ENCODE measurements at places on chromosomes 11 and 22.

GRCh38 chr11:109945626-109946321 lies 147.4 kb upstream of the ZC3H12C start:
- no peak for DNase-seq

DNA sequence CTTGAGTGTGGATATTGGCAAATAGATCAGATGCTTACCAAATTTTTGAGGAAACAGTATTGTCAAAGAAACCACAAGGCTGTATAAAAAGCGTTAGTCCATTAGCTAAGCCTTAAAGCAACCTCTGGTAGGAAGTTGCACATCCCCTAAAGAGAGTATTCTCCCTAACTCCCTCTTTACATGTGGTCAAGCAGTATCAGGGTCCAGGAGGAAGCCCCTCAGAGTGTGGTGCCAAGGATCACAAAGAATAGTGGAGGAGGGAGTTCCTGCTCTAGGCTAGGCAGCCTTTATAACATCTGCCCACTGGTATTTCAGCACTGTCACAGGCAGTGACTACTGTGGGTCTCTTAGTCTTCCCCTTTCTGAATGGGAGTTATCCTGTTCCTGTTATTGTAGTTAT lies 18.8 kb upstream of the AMPD3 start:
- DNase-seq, result no peak

DNA sequence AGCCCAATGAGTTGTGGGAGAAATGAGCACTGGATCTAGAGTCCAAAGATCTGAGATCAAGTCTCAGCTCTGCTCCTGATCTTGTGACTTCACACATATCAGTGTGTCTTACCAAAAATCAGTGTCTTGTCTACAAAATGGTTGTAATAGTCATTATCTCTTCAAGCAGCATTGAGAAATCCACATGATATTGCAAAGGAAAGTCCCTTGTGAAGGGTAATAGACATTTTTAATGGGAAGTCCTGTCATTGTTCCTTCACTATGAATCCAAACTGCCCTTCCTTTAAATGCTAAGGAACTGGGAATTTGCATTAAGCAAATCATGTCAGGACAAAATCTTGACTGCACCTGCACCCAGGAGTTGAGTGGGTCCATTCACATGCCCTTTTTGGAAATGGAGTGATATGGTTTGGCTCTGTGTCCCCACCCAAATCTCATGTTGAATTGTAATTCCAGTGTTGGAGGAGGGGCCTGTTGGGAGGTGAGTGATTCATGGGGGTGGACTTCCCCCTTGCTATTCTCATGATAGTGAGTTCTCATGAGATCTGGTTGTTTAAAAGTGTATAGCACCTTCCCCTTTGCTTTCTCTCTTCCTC lies 51.1 kb downstream of the COMMD9 start:
- no peak for DNase-seq

DNA sequence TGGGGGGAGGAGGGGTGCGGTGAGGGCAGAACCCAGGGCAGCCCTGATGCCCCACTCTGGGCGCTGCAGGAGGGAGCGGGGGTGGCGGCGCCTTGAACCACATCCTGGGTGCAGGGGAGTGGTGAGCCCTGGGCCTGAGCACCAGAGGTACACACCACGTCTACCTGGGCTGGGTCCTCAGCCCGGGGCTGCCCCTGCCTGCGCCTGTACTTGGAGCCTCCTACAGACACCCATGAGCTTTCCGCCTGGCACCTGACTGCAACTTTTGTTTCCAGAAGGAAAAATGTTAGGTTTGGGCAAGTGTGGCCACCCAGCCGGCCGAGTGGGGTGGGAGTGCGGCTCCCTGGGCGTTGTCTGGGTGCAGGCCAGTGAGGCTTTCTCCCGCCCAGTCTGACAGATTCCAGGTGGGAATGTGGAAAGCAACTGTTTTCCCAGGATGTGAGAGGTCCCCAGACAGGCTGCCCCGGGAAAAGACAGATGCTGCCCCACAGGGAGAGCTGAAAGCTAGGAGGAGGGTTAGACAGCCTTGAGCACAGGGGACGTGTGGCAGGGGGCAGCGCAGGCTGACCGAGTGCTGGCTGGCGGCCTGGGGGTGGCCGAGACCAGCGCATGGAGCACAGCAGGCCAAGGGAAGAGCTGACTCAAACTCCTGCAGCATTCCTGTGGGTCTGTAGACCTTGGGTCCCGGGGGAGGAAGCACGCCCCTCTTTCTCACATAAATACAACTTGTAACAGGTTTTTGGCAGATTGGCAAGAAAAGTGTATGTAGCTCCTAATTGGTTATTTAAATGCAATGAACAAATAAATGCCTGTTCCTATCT lies 44.1 kb downstream of the GNB1L start:
- no peak for DNase-seq

- DNase-seq, result no peak
Observed at GRCh38 chr22:46467006-46467405, 70.4 kb downstream of the CELSR1 start.

- no peak for DNase-seq
Observed at GRCh38 chr11:71060391-71060791, 192.0 kb downstream of the SHANK2 start.

Measured in Karpas-422 (cell line).